ENCODE measurements at places on chromosomes 2 and 18. TPM values are rescaled to one million over a fixed set of nuclear protein-coding genes. Genes with fewer than 3 reads are reported as not detected.

Gene KCTD1
- 34.7 TPM for total RNA-seq

Gene ABCA12
- 0.15 TPM for total RNA-seq

Gene CRYGD
- not detected for total RNA-seq

Gene NEU2
- total RNA-seq, result not detected

Gene DNAJC5G
- not detected for total RNA-seq

Gene LIPG
- 0.19 TPM for total RNA-seq

Gene SERPINB4
- total RNA-seq, result 0.14 TPM

Gene ARHGAP28
- 0.07 TPM for total RNA-seq

Gene MAP3K19
- total RNA-seq, result not detected

Gene ABCG8
- total RNA-seq, result not detected

Gene TRIB2
- total RNA-seq, result 0.37 TPM

Gene CIB4
- 0.34 TPM for total RNA-seq

Gene FAM110C
- 0.09 TPM for total RNA-seq

Gene PRKAG3
- not detected for total RNA-seq

Gene VRK2
- total RNA-seq, result 36.5 TPM

Gene ANKMY1
- 12.1 TPM for total RNA-seq

Gene TMEM178A
- 0.14 TPM for total RNA-seq

Gene ACMSD
- not detected for total RNA-seq

Gene CCDC74A
- total RNA-seq, result 12.7 TPM

Gene TBR1
- total RNA-seq, result 0.05 TPM

Gene C2orf80
- total RNA-seq, result not detected

Gene GAD1
- total RNA-seq, result 0.61 TPM

Gene CBLN2
- total RNA-seq, result 0.05 TPM

Gene DYSF
- total RNA-seq, result 0.50 TPM

Gene CHRND
- not detected for total RNA-seq

Gene ADAM23
- 8.5 TPM for total RNA-seq

Gene FIGN
- 1.8 TPM for total RNA-seq

Gene ABHD1
- 1.2 TPM for total RNA-seq

Gene GALNT14
- total RNA-seq, result 48.4 TPM

Gene PID1
- 2.9 TPM for total RNA-seq

Gene CHRNG
- not detected for total RNA-seq

Gene GPATCH11
- 9.0 TPM for total RNA-seq

Gene IL1R2
- total RNA-seq, result 0.97 TPM

Gene MC2R
- total RNA-seq, result not detected

Gene ALK
- not detected for total RNA-seq

Gene UCN
- 1.6 TPM for total RNA-seq

Gene HOXD1
- 0.16 TPM for total RNA-seq

Measured in A549 treated with CORT108297 at 1 μM for 4 hours (cell line).